Neural crest cell (in vitro differentiated cells): ENCODE measurements at places on chromosomes 3 and 15.

GRCh38 chr15:92954578-92954977 lies 54.5 kb downstream of the CHD2 start:
- DNase-seq, result no peak

GRCh38 chr3:116103868-116104530 lies 341.3 kb downstream of the LSAMP start:
- no peak for DNase-seq

GRCh38 chr3:45746777-45747622 lies 49.3 kb downstream of the SLC6A20 start:
- no peak for DNase-seq

GRCh38 chr3:128922804-128923459 lies 43.5 kb downstream of the ACAD9 start:
- DNase-seq, result no peak

- DNase-seq, result no peak
Observed at GRCh38 chr3:99287876-99288275, 350.5 kb upstream of the COL8A1 start.

GRCh38 chr3:129975705-129976048 lies 1.2 kb downstream of the TRH start:
- peak; percentile 16 for DNase-seq

DNA sequence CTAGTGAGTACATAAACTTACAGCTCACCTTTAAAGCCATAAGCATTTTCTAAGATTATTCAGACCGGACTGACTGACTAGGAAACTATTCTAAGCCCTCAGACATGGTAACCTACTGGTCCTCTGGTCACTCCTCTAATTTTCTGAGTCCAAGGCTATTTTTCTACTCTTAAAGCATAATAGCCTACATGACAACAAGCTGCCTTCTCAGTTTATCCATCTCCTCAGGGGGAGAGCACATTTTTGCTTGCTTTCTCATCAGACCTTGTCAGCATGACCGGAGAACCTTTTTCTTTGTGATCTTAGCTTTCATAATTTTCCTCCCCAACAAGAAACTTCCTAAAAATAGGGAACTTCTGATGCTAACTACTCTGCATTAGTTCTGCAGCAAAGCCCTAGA lies 38.4 kb downstream of the UBP1 start:
- no peak for DNase-seq

DNA sequence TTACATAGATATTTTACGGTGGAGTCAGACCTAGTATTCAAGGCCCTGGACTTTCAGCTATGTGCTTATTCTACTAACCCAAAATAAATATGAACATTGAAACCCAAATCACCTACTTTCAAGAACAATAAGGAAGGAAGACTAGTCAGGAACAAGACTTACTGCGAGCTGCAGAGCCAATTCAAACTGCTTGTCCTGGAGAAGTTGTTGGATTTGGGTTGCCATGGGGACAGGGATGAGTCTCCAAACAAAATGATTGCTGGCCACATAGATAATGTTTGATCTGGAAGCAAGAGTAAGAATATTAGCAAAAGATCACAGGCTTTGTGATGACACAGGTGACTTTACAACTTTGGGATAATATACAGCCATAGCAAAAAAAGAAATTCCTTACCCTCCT lies 21.6 kb upstream of the PLA2G4F start:
- no peak for DNase-seq

- DNase-seq, result no peak
Observed at GRCh38 chr3:89032346-89033013, 74.9 kb upstream of the EPHA3 start.

DNA sequence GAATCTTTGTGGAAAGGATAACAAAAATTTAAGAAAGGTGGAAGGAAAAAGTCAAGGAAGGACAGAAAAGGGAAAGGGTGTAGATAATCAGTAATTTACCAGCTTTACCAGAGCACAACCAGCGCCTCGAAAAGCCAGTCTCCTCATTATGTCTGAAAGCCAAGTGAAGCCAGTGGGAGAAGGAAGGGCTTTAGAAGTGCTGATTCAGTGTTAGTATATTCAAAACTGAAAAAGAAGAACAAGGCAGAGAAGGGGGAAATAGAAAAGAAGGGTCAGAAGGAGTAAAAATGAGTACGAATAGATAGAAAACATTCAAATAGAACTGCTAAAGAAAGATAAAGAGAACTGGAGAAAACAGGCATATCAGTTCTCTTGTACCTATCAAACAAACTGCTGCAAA lies 4.1 kb downstream of the PBRM1 start:
- DNase-seq, result no peak

GRCh38 chr15:29682361-29682760 lies 139.9 kb downstream of the TJP1 start:
- no peak for DNase-seq

GRCh38 chr3:50359760-50360110 lies 414 bp upstream of the TMEM115 start:
- DNase-seq, result no peak

DNA sequence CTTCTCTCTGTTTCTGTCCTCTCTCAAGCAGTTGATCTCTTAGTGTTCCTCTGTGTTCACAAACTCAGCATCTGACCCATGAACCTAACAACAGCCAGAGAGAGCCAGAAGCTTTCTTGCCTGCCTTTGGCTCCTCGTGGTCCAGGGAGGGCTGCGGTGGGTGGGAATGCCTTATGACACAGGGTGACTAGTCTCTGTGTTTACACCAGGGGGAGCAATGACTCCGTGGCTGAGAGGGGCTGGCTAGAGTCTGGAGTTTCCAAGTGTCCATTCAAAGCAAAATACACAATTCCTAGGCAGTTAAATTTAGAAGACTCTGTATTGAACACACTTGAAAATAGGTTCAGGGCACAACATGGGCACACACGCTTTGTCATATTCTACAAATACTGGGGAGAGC lies 370.0 kb upstream of the FRG2C start:
- DNase-seq, result peak; percentile 30

DNA sequence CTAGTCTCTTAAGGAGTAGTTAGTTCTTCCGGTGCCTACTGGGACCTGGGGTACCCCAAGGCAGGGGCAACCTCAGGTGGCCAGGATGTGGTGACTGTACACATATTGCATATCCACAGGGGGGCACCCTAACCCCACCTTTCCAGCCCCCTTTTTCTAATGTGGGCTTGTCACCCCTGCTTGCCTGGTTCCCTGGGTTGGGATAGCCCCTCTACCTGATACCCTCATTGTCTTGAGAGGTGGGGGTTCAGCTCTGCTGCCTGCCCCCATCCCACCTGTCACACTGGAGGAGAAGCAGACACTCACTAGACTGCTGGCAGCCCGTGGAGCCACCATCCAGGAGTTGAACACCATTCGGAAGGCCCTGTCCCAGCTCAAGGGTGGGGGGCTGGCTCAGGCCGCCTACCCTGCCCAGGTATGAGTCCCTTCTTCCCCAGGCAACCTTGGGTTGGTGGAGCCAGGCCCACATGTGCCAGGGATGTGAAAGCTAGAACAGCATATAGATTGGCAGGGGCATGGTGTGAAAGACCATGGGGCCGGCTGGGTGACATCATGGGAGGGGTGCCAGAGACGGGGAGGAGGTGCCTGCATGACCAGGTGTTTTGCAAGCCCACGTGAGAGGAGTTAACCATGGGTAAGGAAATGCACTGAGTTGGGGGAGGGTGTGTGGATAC lies 4.0 kb downstream of the GLYCTK start:
- DNase-seq, result peak; percentile 58

- peak; percentile 71 for DNase-seq
Observed at GRCh38 chr15:60916679-60917460, 312.2 kb downstream of the RORA start.

GRCh38 chr3:195809291-195809785 lies 2.4 kb downstream of the MUC4 start:
- DNase-seq, result no peak

GRCh38 chr15:75449585-75450306 lies 1.7 kb downstream of the SIN3A start:
- no peak for DNase-seq

GRCh38 chr3:126450219-126450618 lies 25.5 kb downstream of the ZXDC start:
- DNase-seq, result no peak

DNA sequence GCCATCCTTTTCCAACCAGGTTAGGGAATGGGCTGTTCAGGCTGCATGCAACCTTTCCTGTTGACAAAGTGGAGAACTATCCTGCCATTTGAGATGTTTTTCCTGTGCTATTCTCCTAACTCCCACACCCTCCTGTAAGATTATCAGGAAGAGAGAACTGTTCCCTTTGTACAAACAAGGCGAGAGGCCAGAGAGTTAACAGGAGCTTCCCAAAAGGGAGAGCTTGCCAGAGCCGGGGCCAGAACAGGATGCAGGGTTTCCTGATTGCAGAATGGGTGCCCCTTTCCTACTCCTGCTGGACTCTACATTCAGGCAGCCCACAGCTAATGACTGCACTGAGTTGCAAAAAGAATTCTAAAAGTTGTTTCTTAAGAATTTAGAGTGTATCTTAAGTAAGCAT lies 17.1 kb downstream of the PML start:
- no peak for DNase-seq

GRCh38 chr3:1703169-1703568 lies 395.5 kb upstream of the CNTN4 start:
- no peak for DNase-seq

GRCh38 chr15:80999623-81000036 lies 1.1 kb upstream of the TLNRD1 start:
- no peak for DNase-seq

- DNase-seq, result no peak
Observed at GRCh38 chr3:10435850-10436249, 69.5 kb downstream of the ATP2B2 start.

- no peak for DNase-seq
Observed at GRCh38 chr15:90756916-90757315, 39.8 kb downstream of the BLM start.

- DNase-seq, result no peak
Observed at GRCh38 chr3:172371544-172371943, 76.7 kb downstream of the GHSR start.

DNA sequence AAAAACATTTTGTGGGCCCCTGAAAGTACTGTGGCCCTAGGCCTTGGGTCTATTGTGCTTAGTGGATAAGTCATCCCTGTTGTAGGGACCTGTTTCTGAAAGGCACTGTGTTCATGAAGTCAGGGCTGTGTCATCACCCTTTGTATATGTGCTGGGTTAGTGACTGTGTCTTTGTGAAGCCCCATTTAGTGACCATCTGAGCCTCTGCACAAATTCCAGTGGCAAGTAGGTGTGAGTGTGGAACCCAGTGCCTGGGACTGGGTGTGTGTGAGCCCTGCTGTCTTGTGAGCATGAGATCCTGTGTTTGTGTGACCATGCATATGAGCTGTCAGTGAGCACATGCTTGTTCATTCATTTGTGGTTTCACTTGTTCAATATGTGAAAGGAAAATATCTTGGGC lies 1.2 kb upstream of the HYAL1 start:
- no peak for DNase-seq

GRCh38 chr3:25589104-25589782 lies 75.5 kb downstream of the TOP2B start:
- DNase-seq, result no peak

- no peak for DNase-seq
Observed at GRCh38 chr3:53612508-53612907, 118.1 kb downstream of the CACNA1D start.

DNA sequence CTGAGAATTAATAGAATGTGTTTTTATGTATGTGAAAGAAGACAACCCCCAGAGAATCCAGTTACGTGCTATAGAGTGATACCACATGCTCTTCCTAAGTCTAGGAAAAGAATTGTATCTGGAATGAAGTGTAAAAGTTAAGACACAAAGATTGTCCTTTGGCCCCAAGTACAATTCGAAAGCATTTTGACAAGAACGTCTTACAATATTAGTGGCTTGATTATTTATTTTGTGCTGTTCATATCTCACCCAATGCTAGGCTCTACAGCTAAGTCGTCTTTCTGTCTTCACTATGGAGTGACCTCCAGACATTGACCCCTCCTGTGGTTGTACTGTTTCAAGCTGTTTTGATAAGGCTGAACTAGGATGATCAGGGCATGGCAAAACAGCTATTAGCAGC lies 345.7 kb upstream of the C2CD4B start:
- no peak for DNase-seq

DNA sequence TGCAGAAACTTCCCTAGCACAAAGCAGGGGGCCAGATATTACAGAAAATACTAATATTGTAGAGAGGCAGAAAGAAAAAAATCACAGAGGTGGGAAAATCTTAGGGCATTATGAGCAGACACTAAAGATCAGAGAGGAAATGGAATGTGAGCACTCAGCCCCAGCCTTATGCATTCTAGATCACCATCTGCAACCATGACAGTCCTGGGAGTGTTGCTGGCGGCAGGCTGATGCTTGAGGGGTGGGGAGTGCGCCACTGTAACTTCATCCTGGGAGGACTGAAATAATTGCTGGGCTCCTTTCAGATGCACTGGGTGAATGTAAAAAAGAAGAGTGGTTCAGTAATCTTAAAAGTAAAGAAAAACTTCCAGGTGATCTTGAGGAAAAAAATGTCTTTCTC lies 427.6 kb upstream of the SEMA6D start:
- DNase-seq, result no peak

- no peak for DNase-seq
Observed at GRCh38 chr3:4139462-4140140, 163.6 kb upstream of the SETMAR start.

GRCh38 chr15:49832511-49832910 lies 211.7 kb downstream of the DTWD1 start:
- DNase-seq, result no peak

- no peak for DNase-seq
Observed at GRCh38 chr3:100789579-100789978, 80.3 kb downstream of the TFG start.

DNA sequence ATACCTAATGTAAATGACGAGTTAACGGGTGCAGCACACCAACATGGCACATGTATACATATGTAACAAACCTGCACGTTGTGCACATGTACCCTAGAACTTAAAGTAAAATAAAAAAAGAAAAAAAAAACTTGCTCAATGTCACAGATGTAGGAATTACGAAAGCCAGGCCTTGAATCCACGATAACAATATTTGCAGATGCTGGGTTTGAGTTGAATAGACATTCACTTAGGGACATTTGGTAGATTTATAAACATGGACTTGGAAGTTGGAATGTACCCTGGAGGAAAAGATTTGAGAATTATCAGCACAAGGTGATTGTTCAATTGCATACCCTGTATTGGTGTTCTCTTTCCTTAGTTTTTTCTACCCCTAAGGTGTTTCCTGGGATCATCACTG lies 260.2 kb upstream of the PEX5L start:
- no peak for DNase-seq

GRCh38 chr3:31456373-31456772 lies 76.4 kb upstream of the STT3B start:
- DNase-seq, result no peak

GRCh38 chr3:107668416-107668815 lies 145.7 kb downstream of the BBX start:
- no peak for DNase-seq

- DNase-seq, result no peak
Observed at GRCh38 chr3:120678331-120678947, 3.6 kb downstream of the HGD start.
